Fibroblast of lung (primary cell): ENCODE measurements at places on chromosomes 6 and 20. TPM values are rescaled to one million over a fixed set of nuclear protein-coding genes. Genes with fewer than 3 reads are reported as not detected.
A peak's percentile ranks its signal among the peaks of the same experiment; 100 is the strongest.

- no peak overlapping the region for H3K4me3 ChIP-seq
- no peak overlapping the region for H3K27ac ChIP-seq
- H3K4me1 ChIP-seq = peaks cover 4% of the 10 kb centered on the region
- DNase-seq = no peak
- H3K36me3 ChIP-seq = no peaks in the 10 kb centered on the region
These were observed 7.3 kb downstream of the RGS17 start for GRCh38 chr6:153123801-153124200.

DNA sequence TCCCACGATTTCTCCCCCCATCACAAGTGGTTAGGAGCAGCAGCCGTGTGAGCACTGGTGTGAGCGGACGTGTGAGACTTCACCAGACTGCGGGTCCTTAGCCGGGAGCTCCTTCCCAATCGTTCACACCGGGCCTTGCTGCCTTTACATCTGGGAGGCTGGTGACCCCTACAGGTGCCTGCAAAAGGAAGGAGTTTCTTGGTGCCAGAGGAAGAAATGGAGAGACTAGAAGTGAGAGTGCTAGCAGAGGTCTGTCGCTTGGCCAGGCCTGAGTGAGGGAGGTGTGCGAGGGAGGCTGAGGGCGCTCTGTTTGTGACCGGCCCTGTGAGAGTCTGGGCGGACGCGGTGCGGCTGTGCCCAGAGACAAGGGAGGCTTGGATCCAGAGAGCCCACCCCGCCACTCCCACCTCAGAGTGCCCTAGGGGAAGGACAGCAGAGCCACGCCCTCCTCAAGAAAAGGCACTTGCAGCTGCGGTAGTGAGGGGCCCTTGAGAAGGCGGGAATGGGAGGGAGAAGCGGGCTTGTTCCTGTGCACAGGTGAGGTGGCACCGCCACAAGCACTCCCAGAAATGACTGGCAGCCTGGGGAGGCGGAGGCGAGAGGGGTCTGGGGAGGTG is 10.0 kb upstream of the ARMC2 start:
- no peaks in the 10 kb centered on the region for H3K4me1 ChIP-seq
- H3K27me3 ChIP-seq = no peaks in the 10 kb centered on the region
- H3K4me3 ChIP-seq = no peak overlapping the region
- no peak overlapping the region for H3K27ac ChIP-seq

COL9A3 gene
- 0.17 and 1.3 TPM in 2 replicates for total RNA-seq

DNA sequence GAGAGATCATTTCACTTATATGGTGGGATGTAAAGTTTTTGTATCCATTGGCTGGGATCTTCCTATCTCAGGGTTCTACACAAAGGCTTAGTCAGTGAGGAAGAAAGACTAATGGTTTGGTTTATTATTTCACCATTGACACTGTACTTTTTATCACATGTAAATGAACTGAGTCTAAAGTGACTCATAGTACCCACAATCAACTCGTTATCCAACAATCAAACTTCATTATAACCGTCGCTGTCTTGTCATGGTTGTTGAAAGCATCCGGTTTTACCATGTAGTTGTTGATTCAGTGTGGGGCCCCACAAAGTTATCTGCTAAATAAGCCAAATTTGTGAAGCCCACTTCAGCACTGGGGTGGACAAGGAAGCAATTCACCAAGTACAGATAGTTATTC is 55.8 kb upstream of the MTRF1L start:
- no peak overlapping the region for H3K27ac ChIP-seq
- peaks cover 3% of the 10 kb centered on the region for H3K4me1 ChIP-seq
- DNase-seq = peak; percentile 44
- no peak overlapping the region for H3K4me3 ChIP-seq

GRCh38 chr6:157813191-157813590 is 9.9 kb upstream of the SNX9 start:
- H3K27ac ChIP-seq = peak overlapping the region; percentile 75
- DNase-seq = peak; percentile 53
- peaks cover 15% of the 10 kb centered on the region for H3K4me1 ChIP-seq
- H3K4me3 ChIP-seq = peak overlapping the region; percentile 31
- no peaks in the 10 kb centered on the region for H3K27me3 ChIP-seq

DEFB129 gene
- not detected in 2 replicates for total RNA-seq

DEF6 gene
- total RNA-seq = 0.33 and 0.51 TPM in 2 replicates

DNA sequence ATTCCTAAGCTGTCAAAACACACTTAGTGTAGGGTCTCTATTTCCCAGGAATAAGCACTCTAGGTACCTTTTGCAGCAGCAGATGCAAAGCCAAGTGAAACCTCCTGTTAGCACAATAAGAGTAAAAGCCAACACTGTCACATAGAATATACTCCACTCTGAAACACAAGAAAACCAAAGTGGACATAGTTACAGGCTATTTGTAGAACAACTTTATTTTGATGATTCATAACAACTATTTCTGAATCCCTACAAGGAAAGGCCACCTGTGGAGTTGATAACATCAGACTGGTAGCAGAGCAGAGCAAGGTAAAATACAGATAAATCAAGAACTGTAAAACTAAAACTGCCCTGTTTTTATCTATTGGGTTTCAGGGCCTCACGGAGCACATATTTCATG is 59.7 kb downstream of the ALDH5A1 start:
- DNase-seq = no peak
- no peaks in the 10 kb centered on the region for H3K27me3 ChIP-seq
- H3K4me1 ChIP-seq = no peaks in the 10 kb centered on the region
- H3K27ac ChIP-seq = no peak overlapping the region
- H3K4me3 ChIP-seq = no peak overlapping the region
- H3K36me3 ChIP-seq = no peaks in the 10 kb centered on the region

- H3K4me1 ChIP-seq = no peaks in the 10 kb centered on the region
- no peak overlapping the region for H3K27ac ChIP-seq
- H3K27me3 ChIP-seq = peaks cover 2% of the 10 kb centered on the region
- H3K4me3 ChIP-seq = no peak overlapping the region
These were observed 16.2 kb upstream of the TREM1 start for GRCh38 chr6:41302638-41303037.

DNA sequence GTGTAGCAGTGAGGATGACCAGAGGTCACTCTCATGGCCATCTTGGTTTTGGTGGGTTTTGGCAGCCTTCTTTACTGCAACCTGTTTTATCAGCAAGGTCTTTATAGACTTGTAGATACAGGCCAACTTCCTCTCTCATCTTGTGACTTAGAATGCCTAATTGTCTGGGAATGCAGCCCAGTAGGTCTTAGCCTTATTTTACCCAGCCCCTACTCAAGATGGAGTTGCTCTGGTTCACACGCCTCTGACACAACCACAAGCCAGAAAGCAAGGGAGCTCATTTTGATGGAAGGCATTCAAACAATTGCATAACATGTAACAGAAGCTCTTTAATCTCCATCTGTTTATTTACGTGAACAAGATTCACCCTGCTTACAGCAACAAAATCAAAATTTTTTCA is 492.0 kb upstream of the SULF2 start:
- H3K27me3 ChIP-seq = no peaks in the 10 kb centered on the region
- H3K27ac ChIP-seq = no peak overlapping the region

SIRPD gene
- total RNA-seq = not detected in 2 replicates

DACT2 gene
- total RNA-seq = not detected in 2 replicates

DNA sequence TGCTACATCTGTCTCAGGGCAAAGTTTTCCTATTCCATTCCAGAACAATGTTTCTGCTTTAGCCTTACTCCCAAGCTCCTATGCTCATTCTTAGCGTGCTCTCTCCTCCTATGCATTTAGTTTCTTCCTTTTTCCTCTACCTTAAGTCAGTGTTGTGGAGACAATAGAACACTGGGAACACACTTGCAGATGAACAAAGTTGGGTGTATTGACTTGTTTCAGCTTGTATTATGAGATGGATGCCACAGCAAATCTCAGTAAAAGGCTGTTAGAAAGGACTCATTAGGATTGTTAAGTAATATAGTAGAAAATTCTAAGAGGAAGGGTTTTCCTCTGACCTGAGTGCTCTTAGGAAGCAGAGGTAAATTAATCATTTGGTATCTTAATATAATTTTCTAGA is 48.4 kb downstream of the BMP5 start:
- H3K27me3 ChIP-seq = no peaks in the 10 kb centered on the region
- H3K4me1 ChIP-seq = peaks cover 4% of the 10 kb centered on the region
- DNase-seq = no peak
- no peak overlapping the region for H3K27ac ChIP-seq

DNA sequence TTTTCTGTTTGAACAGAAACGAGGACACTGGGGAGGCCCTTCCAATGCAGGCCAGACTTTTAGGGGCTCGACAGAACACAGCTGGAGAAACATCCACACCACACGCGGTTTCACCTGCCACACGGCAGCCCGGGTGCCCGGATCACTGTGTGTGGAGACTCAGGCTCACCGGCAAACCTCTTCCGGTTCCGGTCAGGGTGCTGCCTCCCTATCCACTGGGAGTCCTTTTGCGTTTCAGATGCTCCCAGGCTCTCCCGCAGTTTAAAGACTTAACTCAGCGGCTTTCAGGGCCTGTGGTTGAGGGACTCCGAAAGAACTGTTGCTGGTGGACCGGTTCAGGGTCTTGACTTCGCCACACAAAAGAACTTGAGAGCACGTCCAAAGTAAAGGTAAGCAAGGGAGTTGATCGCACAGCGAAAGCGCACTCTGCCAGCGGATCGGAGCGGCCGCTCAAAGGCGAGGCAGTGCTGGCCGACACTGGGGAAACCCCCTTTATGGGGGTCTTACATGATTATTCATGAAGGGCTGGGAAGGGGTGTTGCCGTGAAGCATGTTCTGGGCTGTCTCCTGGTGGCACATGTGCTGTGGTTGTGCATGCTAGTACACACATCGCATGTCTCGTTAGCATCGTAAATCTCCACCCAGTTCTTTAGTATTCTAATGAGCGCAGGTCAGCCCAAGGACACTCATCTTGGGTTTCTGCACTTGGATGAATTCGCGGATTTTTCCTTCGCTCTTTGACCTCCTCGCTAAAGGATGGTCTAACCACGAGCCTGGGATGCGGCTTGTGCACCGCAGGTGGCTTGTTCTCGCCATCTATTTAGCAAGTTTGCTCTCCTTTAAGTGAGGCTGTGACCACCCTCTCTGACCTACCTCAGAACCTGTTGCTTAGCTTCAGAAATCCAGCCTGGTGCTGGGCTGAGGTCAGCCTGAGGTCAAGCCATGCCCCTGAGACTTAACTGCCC is 180.3 kb downstream of the CDH26 start:
- no peaks in the 10 kb centered on the region for H3K36me3 ChIP-seq
- H3K27me3 ChIP-seq = no peaks in the 10 kb centered on the region
- H3K4me1 ChIP-seq = no peaks in the 10 kb centered on the region
- peak overlapping the region; percentile 14 for H3K4me3 ChIP-seq

GRCh38 chr6:154703124-154703523 is 30.1 kb upstream of the SCAF8 start:
- DNase-seq = no peak
- no peak overlapping the region for H3K27ac ChIP-seq
- no peaks in the 10 kb centered on the region for H3K27me3 ChIP-seq
- no peaks in the 10 kb centered on the region for H3K4me1 ChIP-seq
- H3K36me3 ChIP-seq = no peaks in the 10 kb centered on the region

DNA sequence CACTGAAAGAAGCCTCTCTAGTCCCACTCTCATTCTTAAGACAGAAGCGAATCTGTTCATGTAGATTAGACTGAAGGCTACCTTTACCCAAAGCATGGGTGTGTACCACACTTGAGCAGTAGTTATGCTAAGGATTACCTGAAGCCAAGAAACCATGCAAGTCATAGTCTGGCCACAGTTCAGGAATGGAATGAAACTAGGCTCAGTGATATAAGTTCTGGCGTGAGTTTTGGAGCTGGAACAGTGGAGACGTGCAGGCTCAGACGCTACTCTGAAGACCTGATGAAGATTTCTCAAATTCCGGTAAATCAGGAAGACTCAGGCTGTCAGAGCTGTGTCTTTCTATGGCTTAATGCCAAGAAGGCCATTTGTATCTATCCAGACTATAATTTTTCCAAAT is 219.9 kb downstream of the HDGFL1 start:
- H3K4me3 ChIP-seq = no peak overlapping the region
- no peak for DNase-seq
- no peaks in the 10 kb centered on the region for H3K36me3 ChIP-seq
- H3K27me3 ChIP-seq = no peaks in the 10 kb centered on the region

GRCh38 chr20:14498772-14499171 is 161.4 kb upstream of the FLRT3 start:
- no peak for DNase-seq
- no peaks in the 10 kb centered on the region for H3K4me1 ChIP-seq
- H3K36me3 ChIP-seq = no peaks in the 10 kb centered on the region
- no peak overlapping the region for H3K27ac ChIP-seq
- no peak overlapping the region for H3K4me3 ChIP-seq

DNA sequence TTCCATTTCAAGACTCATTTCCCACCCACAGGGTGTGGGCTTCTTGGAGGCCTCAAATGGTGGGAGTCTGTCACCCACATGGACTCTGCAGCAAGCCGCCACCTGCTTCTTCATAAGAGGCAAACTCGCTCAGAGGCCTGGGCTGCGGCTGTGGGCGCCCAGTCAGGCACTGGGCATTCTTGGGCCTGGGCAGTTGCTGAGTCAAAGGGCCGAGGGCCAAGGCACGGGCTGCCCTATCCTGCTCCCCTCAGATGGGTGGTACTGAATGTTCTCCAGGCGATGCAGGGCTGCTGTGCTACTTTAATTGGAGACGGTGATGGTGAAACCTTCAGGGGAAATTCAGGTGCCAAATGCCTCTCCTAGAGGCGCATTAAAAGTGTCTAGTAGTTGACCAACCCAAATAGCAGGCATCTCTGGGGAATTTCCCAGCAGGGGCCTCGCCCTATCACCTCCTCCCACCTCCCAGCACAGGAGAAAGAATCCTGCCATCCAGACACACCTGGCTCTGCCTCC is 57.9 kb downstream of the MAFB start:
- no peaks in the 10 kb centered on the region for H3K27me3 ChIP-seq
- H3K4me1 ChIP-seq = no peaks in the 10 kb centered on the region
- no peak overlapping the region for H3K27ac ChIP-seq

GRCh38 chr6:156957931-156958547 is 180.9 kb downstream of the ARID1B start:
- peaks cover 6% of the 10 kb centered on the region for H3K4me1 ChIP-seq
- no peaks in the 10 kb centered on the region for H3K36me3 ChIP-seq
- no peak overlapping the region for H3K4me3 ChIP-seq
- peak; percentile 31 for DNase-seq

DNA sequence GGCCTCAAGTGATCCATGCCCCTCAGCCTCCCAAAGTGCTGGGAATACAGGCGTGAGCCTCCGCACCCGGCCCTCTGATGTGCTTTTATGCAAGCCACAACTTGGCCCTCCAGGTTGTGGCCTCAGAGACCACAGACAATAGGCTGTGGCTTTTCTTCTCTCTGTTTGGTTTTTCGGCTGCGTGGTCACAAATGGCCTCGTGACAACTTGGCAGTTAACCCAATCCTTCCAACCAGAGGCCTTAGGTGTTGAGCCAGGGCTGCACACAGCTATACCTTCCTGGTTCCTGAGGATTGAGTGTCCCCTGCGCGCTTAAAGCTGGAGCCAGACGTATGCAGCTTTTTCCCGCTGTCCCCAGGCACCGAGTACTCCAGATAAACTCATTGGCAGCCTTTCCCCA is 6.3 kb upstream of the TGM3 start:
- H3K36me3 ChIP-seq = no peaks in the 10 kb centered on the region
- no peak for DNase-seq
- H3K4me3 ChIP-seq = no peak overlapping the region

IL17F gene
- total RNA-seq = not detected in 2 replicates

TRIM40 gene
- total RNA-seq = not detected in 2 replicates

ADGRG6 gene
- total RNA-seq = 30.0 and 49.9 TPM in 2 replicates
